ENCODE measurements at places on chromosomes 4 and X.

GRCh38 chr4:138110815-138111214 lies 131.3 kb downstream of the SLC7A11 start:
- DNase-seq, result peak; percentile 46

GRCh38 chr4:36159208-36159607 lies 85.1 kb downstream of the ARAP2 start:
- DNase-seq, result no peak

GRCh38 chr4:149766135-149766534 lies 49.5 kb downstream of the IQCM start:
- no peak for DNase-seq

DNA sequence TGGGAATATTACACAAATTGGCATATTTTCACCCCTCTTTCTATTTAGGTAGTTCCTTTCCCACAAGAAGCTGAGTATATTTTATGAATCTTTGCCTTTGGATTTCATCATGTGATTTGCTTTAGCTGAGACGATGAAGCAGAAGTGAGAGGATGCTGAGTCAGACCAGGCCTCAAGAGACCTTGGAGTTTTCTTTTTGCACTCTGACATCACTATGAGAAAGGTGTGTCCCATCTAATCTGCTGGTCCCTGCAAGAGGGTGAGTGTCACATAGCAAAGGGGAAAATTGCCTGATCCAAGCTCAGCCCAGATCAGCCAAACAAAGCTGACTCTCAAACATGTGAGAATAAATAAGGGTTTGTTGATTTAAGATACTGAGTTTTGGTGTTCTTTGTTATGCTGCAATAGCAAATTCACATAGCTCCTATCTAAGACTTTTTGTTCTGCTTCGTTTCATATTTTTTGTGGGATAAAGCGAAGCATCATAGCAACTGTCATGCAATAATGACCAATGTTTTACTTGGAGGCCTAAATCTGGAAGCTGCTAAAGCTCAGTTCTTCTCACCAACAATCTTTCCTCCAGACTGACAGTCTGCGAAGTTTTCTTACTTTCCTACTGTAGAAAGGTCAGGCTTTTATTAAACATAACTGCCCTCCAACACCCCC lies 176.9 kb downstream of the PDHA2 start:
- peak; percentile 87 for DNase-seq

DNA sequence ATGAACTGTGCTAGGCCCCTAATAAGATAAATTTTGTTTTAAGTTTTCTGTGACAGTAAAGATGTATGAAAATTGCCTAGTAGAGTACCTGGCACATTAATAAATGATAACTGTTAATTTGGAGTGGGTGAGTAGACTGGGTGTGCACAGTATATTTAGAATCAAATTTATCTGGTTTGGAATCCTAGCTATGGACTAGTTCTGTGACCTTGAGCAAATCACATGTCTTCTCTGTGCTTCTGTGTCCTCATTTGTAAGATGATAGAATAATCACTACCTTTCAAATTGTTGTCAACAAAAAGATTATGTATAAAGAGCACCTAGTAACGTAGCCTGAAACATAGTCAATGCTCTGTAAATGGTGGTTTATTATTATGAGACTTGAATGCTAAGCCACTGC lies 170.2 kb downstream of the AR start:
- no peak for DNase-seq

DNA sequence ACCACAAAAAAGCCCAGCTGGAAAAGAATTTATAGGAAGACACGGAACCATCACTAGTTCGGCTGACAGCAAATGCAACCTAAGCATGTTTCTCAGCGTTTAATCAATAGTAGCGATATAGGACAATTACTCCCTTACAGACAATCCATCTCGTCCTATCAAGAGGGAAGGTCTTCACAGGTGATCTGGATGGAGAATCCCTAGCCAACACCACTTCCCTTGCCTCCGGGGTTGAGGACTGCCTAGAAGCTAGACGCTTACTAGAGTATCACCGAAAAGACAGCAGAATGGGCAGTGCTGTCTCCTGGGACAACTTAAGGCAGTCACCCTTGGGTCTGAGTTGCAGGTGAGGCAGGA lies 32.1 kb upstream of the MAML3 start:
- no peak for DNase-seq

GRCh38 chr4:80507077-80507476 lies 171.5 kb downstream of the CFAP299 start:
- no peak for DNase-seq

GRCh38 chr4:156615066-156615531 lies 356.5 kb downstream of the PDGFC start:
- DNase-seq, result peak; percentile 65

GRCh38 chr4:118400356-118400755 lies 47.6 kb upstream of the PRSS12 start:
- no peak for DNase-seq

DNA sequence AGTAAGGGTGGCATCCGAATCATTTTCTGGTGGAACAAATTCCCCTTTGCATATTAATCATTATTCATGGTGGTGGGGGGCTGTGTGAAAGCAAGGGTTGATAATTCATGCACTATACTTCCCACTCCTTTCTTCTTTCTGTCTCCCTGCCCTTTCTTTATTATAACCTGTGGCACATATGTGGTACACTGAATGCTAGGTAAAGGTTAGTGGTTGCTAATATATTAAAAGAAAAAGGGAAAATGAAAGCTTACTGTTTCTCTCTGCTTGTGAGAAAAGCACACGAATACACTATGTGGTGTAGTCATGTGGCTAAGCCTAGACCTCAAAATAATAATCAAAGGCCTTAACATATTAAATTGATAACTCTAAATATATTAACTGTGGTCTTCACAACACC lies 178.4 kb upstream of the RPS6KA3 start:
- no peak for DNase-seq

DNA sequence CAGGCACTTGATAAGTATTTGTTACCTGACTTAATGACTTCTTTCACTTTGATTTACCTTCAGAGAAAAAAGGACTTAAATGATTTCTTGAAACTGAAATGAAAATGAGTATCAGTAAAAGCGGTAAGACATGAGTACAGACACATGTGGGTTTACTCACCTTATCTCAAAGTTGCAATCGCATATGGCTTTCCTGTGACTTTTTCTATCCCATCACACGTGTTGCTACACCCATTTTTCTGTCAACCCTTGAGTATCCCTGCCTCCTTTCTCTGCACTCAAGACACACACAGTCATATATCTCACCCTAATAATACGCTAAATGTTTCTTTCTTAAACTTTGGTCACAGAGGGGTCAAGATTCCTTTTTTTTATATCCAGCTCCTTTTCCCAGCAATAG lies 11.0 kb upstream of the ARHGEF38 start:
- DNase-seq, result no peak

- peak; percentile 43 for DNase-seq
Measured at GRCh38 chr4:48635310-48635709, 144.8 kb downstream of the FRYL start.

GRCh38 chr4:56619816-56620215 lies 61.3 kb downstream of the HOPX start:
- DNase-seq, result no peak

- no peak for DNase-seq
Measured at GRCh38 chr4:5836943-5837342, 55.9 kb downstream of the CRMP1 start.

- no peak for DNase-seq
Measured at GRCh38 chr4:41039317-41039716, 175.0 kb downstream of the APBB2 start.

DNA sequence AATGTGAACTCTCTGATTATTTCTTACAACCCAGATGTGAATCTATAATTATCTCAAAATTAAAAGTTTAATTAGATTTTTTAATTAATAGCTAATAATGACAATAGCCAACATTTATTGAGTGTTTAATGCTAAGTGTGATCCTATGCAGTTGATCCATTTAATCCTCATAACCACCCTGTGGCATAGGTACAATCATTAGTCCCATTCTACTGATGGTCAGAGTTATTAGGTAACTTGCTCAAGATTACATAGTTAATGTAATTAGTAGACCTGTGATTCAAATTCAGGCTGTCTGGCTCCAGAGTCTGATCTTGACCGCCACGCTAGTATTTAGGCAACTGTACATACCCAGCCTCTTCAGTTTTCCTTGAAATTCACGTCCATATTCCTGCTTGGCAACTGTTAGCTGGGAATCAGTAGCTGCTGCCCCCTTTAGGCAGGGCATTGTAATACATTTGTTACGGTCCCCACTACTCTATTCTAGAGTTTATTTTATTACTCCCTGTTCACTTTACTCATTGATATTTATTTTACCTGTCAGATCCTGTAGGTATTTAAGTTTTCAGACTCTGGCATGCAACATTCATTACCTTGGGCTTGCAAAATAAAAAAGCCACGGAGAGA lies 20.6 kb upstream of the TEC start:
- DNase-seq, result peak; percentile 6

DNA sequence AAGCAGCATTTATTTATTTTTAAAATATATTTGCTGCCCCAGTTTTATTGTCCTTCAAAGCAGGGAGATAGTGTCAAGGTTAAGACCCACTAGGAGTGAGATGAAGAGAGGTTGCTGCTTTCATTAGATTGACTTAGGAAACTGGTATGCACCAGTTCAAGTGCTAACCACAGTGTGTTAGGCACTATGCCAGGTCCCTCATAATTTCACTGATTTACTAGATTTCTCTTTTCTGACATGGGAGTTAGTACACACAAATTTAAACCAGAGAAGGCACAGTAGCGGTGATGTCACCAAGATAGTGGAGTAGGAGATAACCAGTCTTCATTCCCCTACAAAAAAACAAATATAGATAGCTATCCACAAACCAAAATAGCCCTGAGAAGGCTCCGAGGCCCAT lies 14.3 kb downstream of the RRAGB start:
- DNase-seq, result no peak

- DNase-seq, result no peak
Measured at GRCh38 chr4:181599134-181599533, 644.1 kb upstream of the TENM3 start.

GRCh38 chrX:44317181-44317580 lies 26.3 kb downstream of the EFHC2 start:
- no peak for DNase-seq

DNA sequence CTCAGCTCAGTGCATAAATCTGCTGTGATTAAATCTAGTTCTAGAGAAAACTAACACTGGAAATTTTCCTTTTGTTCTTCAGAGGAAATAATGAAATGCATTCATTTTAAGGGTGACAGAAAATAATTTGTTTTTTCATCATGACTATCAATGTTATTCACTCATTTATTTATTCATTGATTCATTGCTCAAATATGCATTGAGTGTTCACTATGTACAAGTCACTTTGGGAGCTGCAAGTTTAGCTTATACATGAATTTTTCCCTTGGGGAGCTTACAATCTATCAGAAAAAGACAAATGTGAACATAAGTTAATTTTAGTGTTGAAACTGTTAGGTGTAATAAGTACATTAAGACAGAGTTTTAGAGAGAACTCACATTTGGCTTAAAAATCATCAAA lies 897.8 kb downstream of the CENPC start:
- DNase-seq, result no peak

DNA sequence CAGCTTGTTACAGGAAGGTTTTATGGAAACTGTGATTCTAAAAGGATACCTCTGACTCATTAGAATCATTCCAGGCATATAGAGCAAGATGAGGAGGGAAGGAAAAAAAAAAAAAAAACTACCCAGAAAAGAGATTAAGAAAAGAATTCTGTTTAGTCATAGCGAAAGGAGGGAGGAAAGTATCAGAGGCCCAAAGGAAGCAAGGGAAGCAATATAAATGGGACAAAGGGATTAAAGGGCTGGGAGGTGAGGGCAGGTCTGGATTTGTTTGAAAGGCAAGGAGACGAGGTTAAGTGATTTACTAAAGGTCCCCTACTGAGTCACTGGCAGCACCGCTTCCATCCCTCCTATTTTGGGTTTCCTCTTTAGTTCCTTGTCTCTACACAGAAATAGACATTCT lies 88.6 kb upstream of the IL1RAPL1 start:
- peak; percentile 58 for DNase-seq

DNA sequence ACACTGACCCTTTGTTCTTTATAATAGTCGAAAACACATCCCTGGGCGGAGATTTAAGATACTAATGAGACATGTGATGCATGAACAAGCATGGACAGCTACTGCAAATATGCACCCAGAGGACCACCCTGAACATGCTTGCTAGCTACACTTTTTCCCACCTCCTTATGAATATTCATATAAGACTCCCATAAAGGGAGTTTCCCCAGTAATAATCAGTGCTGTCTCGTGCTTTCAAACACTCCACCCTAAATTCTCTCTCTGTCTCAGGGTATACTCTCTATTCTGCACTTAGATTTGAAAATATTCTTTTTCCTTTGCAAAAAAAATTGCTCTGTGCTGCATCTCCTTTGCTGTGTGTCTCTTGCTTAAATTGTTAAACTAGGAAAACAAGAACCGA lies 64.4 kb upstream of the CT45A1 start:
- DNase-seq, result no peak

- DNase-seq, result no peak
Measured at GRCh38 chrX:77975755-77976154, 6.3 kb upstream of the PGAM4 start.

DNA sequence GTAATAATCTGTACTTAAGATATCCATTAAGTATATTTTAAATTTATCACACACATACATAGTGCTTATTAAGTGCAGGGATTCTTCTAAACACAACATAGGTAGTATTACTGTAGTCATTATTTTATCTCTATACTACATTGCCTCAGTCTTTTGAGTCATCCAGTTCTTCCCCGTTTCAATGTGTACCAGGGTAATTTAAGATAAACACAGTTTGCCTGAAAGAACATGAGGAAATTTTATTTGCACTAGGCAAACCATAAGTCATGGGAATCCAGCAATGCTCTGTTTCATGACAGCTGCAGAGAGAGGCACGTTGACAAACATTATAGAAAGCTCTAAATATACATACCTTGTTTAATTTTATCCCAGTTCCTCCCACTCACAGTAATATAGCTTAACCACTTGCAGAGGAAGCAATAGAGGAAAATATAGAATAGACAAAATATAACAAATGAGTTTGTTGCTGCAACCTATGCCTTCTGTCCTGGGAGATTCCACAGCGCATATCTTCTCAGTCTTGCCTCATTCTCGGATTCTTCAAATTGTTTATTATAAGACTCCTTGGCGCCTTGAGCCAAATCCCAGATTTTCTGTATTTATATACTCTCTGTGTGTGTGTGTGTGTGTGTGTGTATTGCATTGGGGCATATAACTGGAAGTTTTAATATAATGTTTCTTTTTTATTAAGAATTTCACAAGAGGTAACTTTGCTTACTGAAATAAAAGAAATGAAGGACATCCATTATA lies 258.6 kb downstream of the FAM133A start:
- no peak for DNase-seq

GRCh38 chr4:76036855-76037254 lies 985 bp upstream of the CXCL11 start:
- DNase-seq, result no peak

GRCh38 chrX:32397562-32398216 lies 813.7 kb downstream of the DMD start:
- no peak for DNase-seq
